ENCODE measurements at places on chromosomes 12 and 14.

DNA sequence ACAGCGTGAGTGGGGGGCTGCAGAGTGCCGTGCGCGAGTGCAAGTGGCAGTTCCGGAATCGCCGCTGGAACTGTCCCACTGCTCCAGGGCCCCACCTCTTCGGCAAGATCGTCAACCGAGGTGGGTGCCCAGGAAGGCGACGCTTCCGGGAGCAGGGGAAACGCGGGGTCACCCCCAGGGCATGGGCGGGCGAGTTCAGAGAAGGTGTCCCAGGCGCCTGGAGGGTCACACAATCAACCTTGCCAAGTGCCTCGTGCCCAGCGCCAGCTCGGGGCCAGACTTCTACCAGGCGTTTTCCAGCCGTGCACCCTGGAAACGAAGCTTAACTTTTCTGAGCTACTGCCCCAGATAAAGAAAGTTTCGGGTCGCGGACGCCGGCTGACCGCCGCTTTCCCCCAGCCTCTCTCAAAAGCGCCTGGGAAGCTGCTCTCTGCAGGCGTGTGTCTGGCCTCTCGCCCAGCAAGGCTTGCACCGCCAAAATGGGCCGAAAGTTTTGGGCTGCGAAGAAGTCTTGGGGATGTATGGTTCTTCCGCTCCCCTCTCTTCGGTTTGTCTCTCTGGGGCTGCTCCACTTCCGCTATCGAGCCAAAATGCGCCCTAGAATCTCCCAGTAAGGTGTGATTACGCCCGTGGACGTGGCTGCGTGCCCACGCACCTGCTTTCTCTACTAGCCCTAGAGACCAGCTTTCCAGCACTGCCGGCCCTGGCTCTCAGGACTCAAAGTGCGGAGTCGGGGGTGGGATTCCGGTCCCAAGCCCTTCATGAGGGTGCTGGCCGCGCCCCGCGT lies 1.7 kb downstream of the WNT1 start:
- H3K27me3 ChIP-seq, result peaks cover 48% of the 10 kb centered on the region
- no peak overlapping the region for H3K27ac ChIP-seq
- H3K4me3 ChIP-seq, result no peak overlapping the region
- H3K36me3 ChIP-seq, result no peaks in the 10 kb centered on the region
- DNase-seq, result no peak

DNA sequence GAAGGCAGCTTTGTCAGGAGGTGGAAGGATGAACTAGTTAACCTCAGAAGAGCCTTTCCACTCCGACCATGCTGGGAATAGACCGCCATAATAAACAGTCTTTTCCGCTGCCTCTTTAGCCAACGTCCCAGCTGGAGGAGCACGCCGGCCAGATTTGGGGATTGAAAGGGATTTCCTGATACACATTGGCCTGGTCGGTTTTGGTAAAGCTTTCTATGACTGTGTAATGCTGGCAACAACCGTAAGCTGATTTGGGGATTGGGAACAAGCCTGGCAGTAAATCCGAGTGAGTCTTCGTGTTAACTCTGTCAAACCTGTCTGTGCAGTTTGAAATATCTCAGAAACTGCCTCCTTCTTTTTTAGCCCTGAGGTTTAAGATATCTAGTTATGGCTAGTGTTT lies 87.0 kb downstream of the DAD1 start:
- no peak overlapping the region for H3K4me3 ChIP-seq
- peaks cover 52% of the 10 kb centered on the region for H3K27me3 ChIP-seq
- no peaks in the 10 kb centered on the region for H3K36me3 ChIP-seq
- DNase-seq, result no peak
- H3K4me1 ChIP-seq, result no peaks in the 10 kb centered on the region

GRCh38 chr14:36271939-36272907 lies 48.2 kb downstream of the MBIP start:
- H3K4me1 ChIP-seq, result no peaks in the 10 kb centered on the region
- H3K36me3 ChIP-seq, result no peaks in the 10 kb centered on the region
- peaks cover 28% of the 10 kb centered on the region for H3K27me3 ChIP-seq
- H3K4me3 ChIP-seq, result no peak overlapping the region
- no peak overlapping the region for H3K27ac ChIP-seq

GRCh38 chr12:125071456-125071855 lies 6.2 kb downstream of the AACS start:
- no peak overlapping the region for H3K27ac ChIP-seq
- no peaks in the 10 kb centered on the region for H3K27me3 ChIP-seq
- H3K4me1 ChIP-seq, result peaks cover 5% of the 10 kb centered on the region
- no peak overlapping the region for H3K4me3 ChIP-seq
- peaks cover 4% of the 10 kb centered on the region for H3K36me3 ChIP-seq
- no peak for DNase-seq

DNA sequence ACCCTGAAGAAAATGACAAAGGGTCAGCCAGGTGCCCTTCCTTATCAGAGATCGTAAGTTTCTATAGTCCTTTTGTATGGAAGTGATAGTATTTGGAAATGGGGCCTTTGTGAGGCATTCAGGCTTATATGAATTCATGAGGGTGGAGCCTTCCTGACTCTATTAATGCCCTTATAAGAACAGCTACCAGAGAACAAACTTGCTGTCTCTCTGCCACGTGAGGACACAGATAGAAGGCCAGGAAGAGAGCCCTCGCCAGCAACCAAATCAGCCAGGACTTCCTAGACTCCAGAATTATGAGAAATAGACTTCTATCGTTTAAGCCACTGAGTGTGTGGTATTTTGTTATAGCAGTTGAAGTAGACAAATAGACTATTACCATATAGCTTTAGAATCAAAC lies 36.7 kb downstream of the TRMT5 start:
- no peak for DNase-seq
- H3K36me3 ChIP-seq, result no peaks in the 10 kb centered on the region
- no peaks in the 10 kb centered on the region for H3K4me1 ChIP-seq
- no peak overlapping the region for H3K4me3 ChIP-seq

DNA sequence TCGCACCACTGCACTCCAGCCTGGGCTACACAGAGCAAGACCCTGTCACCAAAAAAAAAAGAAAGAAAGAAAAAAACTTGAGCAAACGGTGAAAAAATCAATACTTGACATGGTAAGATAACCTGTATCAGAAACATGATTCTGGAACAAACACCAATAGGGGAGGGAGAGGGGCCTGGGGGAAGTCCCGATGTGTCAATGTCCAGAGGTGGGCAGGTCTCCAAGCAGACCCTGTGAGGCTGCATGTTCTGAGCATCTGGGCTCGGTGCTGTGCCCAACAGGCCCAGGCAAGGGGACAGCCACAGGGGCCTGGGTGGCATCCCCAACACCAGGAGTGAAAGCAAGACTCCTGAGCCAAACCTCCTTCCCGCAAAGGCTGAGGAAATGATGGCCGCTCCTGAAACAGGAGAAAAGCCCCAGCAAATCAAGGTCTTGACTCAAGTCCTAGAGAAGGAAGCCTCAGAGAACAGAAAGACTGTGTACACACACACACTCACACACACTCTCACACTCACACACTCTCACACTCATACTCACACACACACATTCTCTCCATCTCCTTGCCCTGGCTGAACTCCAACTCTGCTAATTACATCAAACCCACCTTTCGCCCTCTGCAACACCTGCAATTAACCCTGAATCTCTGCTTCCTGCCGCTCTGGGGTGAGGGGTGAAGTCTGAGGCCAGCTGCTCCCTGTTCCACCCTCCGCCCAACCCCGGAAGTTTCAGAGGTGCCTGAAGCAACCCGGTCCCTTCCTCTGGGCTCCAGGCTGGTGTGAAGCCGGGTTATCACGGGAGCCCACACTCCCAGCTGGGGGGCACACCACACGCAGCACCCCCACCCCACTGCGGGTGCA lies 20.4 kb downstream of the CCDC88C start:
- peaks cover 10% of the 10 kb centered on the region for H3K36me3 ChIP-seq
- peak overlapping the region; percentile 47 for H3K4me3 ChIP-seq
- H3K27ac ChIP-seq, result peak overlapping the region; percentile 74
- H3K4me1 ChIP-seq, result peaks cover 50% of the 10 kb centered on the region
- no peaks in the 10 kb centered on the region for H3K27me3 ChIP-seq
- DNase-seq, result peak; percentile 90

DNA sequence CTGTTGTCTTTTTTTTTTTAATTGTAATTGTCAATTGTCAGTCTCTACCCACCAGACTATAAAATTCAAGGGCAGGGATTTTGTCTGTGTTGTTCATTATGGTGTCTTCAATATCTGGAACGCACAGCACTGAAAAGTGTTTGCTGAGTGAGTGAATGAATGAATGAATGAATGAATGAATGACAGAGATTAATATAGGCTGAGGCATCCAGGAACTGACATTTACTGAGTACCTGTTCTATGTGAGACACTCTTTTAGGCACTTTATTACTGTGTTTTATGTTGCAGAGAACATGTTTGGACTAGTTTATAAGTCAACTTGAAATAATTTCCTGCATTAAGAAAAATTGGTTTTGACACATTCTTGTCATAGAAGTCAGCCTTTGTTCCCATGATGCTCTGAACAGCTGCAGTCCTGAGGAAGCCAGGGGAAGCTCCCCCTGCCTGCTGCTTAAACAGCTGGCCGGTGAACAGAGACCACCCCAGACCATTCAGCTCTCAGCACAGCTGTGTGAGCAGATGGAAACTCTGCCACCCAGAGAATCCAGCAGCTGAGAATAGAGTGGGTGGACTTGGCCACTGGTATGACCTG lies 160.7 kb upstream of the CCND2 start:
- no peaks in the 10 kb centered on the region for H3K4me1 ChIP-seq
- no peak overlapping the region for H3K27ac ChIP-seq

DNA sequence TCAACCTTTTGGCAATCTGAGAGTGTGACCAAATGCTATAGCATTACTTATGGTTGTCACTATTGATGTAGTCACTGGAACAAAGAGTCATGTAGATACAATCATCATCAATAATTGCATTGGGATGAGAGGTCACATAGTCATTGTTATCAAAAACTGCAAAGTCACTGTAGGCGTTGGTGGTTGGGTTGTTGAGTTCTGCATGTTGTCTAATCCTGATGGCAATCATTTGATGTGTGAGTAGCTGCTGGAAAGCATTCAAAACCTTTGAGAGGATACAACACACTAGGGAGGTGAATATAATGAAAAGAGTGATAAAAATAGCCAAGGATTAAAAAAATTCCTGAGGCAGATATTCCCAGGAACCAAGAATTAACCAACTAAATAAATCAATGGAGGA lies 214.7 kb upstream of the SYT10 start:
- no peaks in the 10 kb centered on the region for H3K27me3 ChIP-seq
- H3K27ac ChIP-seq, result no peak overlapping the region
- H3K4me1 ChIP-seq, result no peaks in the 10 kb centered on the region
- no peaks in the 10 kb centered on the region for H3K36me3 ChIP-seq
- DNase-seq, result no peak

DNA sequence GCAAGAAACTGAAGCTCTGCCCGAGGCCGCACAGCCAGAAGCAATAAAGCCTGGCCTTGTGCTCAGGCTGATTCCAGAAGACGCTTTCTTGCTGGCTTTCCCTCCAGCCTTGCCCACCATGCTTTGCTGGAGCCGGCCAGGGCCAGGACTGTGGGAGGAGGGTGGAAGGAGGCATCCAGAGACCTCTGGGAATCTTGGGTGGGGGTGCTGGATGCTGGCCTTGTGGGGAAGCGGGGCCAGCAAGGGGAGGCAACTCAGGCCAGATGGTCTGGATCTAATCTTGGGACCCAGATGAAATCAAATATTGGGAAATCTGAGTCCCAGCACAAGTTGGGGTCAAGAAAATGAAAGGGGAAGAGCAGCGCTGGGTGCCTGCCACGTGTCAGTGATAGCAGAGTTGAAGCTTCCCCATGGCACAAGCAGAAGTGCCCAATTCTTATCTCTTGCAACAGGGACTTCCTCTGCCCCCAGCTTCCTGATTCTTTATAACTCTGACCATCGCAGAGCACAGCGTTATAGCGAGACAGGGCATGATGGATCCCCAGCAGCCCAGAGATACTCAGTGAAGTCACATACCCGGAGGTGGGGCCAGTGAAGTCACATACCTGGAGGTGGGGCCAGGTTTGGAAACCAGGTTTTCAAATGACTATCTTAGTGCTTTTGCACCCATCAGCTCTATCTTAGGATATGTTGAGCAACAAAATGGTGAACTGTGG lies 6.4 kb upstream of the RABGGTA start:
- no peaks in the 10 kb centered on the region for H3K36me3 ChIP-seq
- no peak overlapping the region for H3K4me3 ChIP-seq
- DNase-seq, result no peak
- H3K27me3 ChIP-seq, result no peaks in the 10 kb centered on the region
- H3K27ac ChIP-seq, result no peak overlapping the region

DNA sequence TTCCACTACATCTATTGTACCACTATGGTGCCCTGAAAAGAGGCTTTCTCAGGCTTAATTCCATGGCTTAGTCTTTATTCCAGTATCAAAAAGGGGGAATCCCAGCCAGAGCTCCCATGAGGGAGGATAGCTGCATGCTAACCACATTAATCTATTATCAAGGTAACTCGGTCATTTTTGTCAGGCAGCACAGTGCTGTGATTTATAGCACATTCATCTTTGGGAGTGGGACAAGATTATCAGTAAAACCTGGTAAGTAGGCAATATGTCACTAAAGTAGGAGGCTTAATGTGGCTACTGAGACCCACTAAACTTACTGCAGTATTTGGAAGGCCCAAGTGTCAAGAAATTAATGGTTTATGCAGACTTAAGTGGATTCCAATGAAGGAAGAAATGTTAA lies 58.9 kb downstream of the DAD1 start:
- peaks cover 21% of the 10 kb centered on the region for H3K27me3 ChIP-seq
- no peaks in the 10 kb centered on the region for H3K4me1 ChIP-seq
- H3K36me3 ChIP-seq, result no peaks in the 10 kb centered on the region

GRCh38 chr14:66070542-66071319 lies 415.4 kb upstream of the CCDC196 start:
- H3K27ac ChIP-seq, result no peak overlapping the region
- no peak overlapping the region for H3K4me3 ChIP-seq
- no peaks in the 10 kb centered on the region for H3K36me3 ChIP-seq
- H3K27me3 ChIP-seq, result no peaks in the 10 kb centered on the region
- no peaks in the 10 kb centered on the region for H3K4me1 ChIP-seq

GRCh38 chr12:38465020-38465419 lies 148.4 kb downstream of the ALG10B start:
- no peaks in the 10 kb centered on the region for H3K4me1 ChIP-seq
- H3K27ac ChIP-seq, result no peak overlapping the region
- DNase-seq, result no peak
- H3K27me3 ChIP-seq, result no peaks in the 10 kb centered on the region
- H3K4me3 ChIP-seq, result no peak overlapping the region

DNA sequence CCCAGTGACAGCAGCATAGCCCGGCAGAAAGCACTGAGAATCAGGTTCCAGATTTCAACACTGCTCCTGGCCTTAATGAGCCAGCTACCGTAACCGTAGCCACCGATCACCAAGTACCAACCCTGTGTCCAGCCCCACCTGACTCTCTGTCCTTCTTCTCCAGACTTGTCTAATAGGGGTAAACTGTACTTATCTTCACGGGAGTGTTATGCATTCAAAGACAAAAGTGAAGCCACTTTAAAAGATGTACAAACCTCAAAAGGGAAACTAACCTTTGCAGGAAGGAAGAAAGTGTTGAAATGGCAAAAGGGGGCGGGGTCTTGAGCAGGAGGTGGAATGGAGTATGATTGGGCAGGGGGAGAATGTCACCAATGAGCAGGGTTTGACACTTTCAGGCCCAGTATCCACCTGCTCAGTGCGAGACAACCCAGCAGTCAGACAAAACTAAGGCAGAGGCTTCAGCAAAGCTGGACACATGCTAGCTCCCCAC lies 226.1 kb downstream of the CHST11 start:
- no peaks in the 10 kb centered on the region for H3K27me3 ChIP-seq
- peak; percentile 86 for DNase-seq
- peak overlapping the region; percentile 74 for H3K27ac ChIP-seq
